ENCODE measurements at places on chromosomes 13 and 19. TPM values are rescaled to one million over a fixed set of nuclear protein-coding genes. Genes with fewer than 3 reads are reported as not detected.

DNA sequence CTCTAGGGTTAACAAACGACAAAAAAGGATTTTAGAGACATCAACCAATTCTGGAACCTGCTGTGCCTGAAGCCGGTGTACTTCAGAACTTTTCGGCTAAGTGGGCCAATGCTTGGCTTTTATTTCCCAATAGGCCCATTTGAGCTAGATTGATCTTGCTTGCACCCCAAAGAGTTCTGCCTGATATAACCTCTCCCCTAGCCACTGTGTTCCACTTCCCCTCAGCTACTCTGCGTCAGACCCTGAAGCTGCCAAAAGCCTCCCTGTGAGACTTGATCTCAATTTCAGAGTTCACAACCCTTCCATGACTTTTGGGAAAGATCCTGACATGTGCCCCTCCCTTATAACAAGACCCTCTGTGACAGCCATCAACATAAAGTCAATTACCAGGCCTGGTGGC lies 5.6 kb upstream of the SIGLEC14 start:
- no peaks in the 10 kb centered on the region for H3K36me3 ChIP-seq
- peaks cover 38% of the 10 kb centered on the region for H3K27me3 ChIP-seq
- H3K27ac ChIP-seq, result no peak overlapping the region
- no peak for DNase-seq
- peaks cover 5% of the 10 kb centered on the region for H3K4me1 ChIP-seq
- H3K4me3 ChIP-seq, result no peak overlapping the region

DNA sequence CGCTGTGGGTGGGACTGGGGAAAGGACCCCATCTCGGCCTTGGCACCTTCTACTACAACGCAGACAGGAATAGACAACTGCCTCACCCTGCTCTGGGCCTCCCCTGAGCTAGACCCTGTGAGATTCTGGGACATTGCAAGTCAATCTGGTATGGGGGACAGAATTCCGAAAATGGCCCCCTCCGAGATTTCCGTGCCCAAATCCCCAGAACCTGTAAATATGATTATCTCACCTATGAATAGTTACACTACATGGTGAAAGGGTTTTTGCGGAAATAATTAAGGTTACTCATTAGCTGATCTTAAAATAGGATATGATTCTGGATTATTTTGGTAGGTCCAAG lies 618 bp upstream of the ZBTB45 start:
- H3K4me1 ChIP-seq, result peaks cover 33% of the 10 kb centered on the region
- peaks cover 12% of the 10 kb centered on the region for H3K36me3 ChIP-seq
- peak overlapping the region; percentile 96 for H3K27ac ChIP-seq
- peak overlapping the region; percentile 88 for H3K4me3 ChIP-seq
- H3K27me3 ChIP-seq, result no peaks in the 10 kb centered on the region

DNA sequence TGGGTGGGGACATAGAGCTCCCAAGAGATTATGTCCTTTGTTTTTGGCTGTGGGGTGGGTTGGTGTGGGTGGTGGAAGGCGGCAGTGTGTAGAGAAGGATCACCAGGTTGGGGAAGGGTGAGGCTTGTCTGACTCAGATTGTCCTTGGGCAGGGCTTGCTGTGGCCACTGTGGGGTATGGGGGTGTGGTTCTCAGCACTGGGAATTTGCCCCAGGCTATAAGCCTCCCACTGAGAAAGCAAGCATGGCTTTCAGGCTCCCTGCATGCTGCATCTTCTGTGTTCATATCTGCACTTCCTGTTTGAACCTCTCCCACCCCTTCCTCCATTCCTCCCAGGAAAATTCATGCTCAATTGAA lies 34.9 kb downstream of the DNAJC15 start:
- peaks cover 54% of the 10 kb centered on the region for H3K4me1 ChIP-seq
- DNase-seq, result peak; percentile 45
- peaks cover 14% of the 10 kb centered on the region for H3K36me3 ChIP-seq

DNA sequence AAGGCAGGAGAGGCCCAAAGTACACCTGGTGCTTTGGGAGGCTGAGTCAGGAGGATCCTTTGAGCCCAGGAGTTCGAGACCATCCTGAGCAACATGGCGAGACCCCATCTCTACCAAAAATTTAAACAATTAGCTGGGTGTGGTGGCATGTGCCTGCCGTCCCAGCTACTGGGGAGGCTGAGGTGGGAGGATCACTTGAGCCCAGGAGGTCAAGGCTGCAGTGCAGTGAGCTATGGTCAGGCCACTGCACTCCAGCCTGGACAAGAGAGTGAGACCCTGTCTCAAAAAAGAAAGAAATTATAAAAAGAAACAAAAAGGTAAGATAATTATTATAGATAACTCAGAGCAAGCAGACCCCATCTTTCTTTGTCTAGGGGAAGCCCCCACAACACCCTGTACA lies 1.9 kb downstream of the HOMER3 start:
- no peaks in the 10 kb centered on the region for H3K36me3 ChIP-seq
- no peak for DNase-seq
- H3K27ac ChIP-seq, result no peak overlapping the region
- peaks cover 7% of the 10 kb centered on the region for H3K4me1 ChIP-seq

GRCh38 chr19:14094854-14095253 lies 4.3 kb upstream of the SAMD1 start:
- no peak overlapping the region for H3K4me3 ChIP-seq
- peaks cover 10% of the 10 kb centered on the region for H3K4me1 ChIP-seq
- no peak overlapping the region for H3K27ac ChIP-seq
- no peak for DNase-seq
- H3K36me3 ChIP-seq, result peaks cover 23% of the 10 kb centered on the region

DNA sequence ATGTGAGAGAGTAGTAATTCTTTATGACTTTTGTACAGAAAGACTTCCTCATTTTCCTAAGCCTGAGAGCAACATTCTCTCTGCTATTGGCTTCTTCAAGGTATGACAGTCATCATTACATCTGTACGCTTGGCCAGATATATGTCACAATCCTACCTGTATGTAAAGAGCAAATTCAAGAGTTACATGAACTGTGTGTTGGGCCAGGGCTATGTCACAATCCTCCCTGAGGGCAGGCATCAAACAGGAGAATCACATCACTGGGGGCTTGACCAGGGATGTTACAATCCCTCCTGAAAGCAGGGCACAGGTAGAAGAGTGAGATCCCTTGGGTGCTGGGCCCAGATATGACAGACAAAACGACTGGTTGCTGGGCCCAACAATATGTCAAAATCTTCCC lies 9.8 kb upstream of the ZNF724 start:
- H3K36me3 ChIP-seq, result peaks cover 59% of the 10 kb centered on the region
- H3K27me3 ChIP-seq, result no peaks in the 10 kb centered on the region
- H3K27ac ChIP-seq, result no peak overlapping the region
- no peak overlapping the region for H3K4me3 ChIP-seq
- DNase-seq, result no peak
- H3K4me1 ChIP-seq, result peaks cover 9% of the 10 kb centered on the region

DNA sequence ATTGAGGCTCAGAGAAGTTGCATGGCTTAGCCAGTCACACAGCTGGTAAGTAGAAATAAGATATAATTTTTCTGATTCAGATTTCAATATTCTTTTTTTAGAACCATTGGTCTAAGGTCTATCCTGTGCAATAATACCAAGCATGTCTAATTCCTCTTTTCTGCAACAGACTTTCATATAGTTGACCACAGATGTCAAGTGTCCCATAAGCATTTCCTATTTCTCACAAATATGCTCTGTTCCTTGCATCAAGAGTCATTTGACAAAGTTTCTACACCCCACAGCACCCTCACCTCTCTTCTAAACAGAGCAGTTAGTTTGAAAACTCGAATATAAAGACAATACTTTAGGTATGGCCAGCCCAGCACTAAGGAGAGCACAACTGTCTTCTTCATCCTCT lies 26.8 kb upstream of the SACS start:
- H3K27me3 ChIP-seq, result no peaks in the 10 kb centered on the region
- H3K27ac ChIP-seq, result no peak overlapping the region
- no peaks in the 10 kb centered on the region for H3K36me3 ChIP-seq
- no peak for DNase-seq
- no peak overlapping the region for H3K4me3 ChIP-seq

GRCh38 chr13:77595166-77595810 lies 59.8 kb downstream of the SCEL start:
- H3K27me3 ChIP-seq, result peaks cover 17% of the 10 kb centered on the region
- no peaks in the 10 kb centered on the region for H3K36me3 ChIP-seq
- no peak overlapping the region for H3K27ac ChIP-seq

DNA sequence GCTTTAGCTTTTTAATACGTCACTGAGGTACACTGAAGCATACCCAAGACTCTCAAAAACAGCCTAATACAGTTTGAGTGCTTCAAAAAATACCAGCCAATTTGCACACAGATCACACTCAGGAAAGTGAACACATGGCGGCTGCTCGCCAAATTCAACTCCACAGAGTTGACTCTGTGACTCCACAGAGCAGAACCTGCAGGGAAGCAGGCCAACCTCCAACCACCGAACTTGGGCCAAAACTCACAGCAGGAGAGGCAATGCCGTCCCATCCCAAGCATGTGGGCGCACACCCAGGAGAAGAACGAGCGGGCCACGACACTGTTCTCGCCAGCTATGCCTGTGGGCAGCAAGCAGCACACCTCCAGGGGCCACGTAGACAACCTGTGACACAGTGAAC lies 21.1 kb downstream of the ELL start:
- no peak for DNase-seq
- no peaks in the 10 kb centered on the region for H3K36me3 ChIP-seq
- peak overlapping the region; percentile 51 for H3K27ac ChIP-seq

OSCAR gene
- 0.76 TPM for total RNA-seq

KLK8 gene
- not detected for total RNA-seq

ANGPTL8 gene
- total RNA-seq, result not detected

URAD gene
- not detected for total RNA-seq

ZNF440 gene
- total RNA-seq, result 8.8 TPM

FCAR gene
- not detected for total RNA-seq

All from activated CD8-positive, alpha-beta T cell treated with anti-CD3 and anti-CD28 coated beads for 36 hours (primary cell).